ENCODE measurements at places on chromosomes 2 and 18.
A peak's percentile ranks its signal among the peaks of the same experiment; 100 is the strongest.

GRCh38 chr2:157336137-157337010 lies 10.8 kb upstream of the ERMN start:
- DNase-seq: no peak

GRCh38 chr2:185187421-185187820 lies 551.2 kb upstream of the FSIP2 start:
- DNase-seq: no peak

DNA sequence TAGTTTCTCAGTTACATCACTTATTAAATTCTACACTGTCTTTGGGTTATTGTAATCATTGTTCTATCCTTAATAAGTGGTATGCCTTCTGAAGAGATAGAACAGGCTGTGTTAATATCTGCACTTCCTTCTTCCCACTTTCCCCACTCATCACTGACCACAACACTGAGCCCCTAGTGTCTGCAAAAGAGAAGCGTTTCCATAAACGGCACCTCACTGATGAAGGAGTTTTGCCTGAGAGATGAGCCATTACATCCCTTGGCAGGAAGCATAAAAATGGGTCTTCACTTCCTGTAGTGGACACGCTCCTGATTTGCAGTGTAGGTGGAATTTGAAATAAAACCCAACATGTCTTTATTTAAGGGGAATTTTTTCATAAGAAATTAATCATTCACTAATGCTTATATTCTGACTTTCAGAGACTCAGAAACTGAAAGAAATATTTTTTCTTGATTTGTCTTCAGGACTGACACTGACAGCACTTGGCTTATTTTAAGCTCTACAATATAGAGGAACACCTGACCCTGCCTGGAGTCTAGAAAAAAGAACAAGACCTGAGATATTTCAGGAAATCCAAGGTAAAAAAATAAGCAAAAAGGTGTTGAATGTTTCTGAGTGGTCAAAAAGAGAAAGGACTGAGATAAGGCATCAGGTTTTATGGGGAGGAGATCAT lies 275.3 kb downstream of the RAD51AP2 start:
- no peak for DNase-seq

DNA sequence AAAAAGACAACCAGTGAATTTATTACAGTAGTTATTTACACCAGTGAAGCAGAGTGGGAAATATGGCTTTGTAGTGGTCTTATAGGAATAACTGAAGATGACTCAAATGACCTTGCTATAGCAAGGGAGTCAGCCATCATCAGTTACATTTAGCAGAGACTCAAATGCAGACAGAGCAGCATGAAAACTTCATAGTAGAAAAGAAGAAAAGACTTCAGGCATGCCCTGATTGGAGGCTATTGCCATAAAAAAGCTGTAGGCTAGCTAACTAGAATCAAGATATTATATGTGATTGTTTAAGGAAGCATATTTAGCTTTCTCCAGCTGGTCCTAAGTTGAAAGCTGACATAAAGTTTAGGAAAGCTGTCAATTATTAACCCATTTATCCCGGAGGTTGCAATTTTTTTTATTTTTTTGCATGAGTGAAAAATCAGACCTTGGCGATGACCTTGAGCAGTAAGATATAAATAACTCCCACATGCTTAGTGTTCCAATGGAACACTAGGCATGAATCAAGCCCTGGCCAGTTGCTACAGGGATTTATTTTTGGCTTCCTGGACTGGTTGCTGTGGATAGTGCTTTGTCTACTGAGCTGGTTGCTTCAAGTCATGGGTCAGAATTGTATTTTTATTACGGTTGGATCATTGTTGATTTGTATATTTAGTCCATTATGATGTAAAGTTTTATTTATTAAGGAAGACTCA lies 675.6 kb upstream of the VRK2 start:
- no peak for DNase-seq

DNA sequence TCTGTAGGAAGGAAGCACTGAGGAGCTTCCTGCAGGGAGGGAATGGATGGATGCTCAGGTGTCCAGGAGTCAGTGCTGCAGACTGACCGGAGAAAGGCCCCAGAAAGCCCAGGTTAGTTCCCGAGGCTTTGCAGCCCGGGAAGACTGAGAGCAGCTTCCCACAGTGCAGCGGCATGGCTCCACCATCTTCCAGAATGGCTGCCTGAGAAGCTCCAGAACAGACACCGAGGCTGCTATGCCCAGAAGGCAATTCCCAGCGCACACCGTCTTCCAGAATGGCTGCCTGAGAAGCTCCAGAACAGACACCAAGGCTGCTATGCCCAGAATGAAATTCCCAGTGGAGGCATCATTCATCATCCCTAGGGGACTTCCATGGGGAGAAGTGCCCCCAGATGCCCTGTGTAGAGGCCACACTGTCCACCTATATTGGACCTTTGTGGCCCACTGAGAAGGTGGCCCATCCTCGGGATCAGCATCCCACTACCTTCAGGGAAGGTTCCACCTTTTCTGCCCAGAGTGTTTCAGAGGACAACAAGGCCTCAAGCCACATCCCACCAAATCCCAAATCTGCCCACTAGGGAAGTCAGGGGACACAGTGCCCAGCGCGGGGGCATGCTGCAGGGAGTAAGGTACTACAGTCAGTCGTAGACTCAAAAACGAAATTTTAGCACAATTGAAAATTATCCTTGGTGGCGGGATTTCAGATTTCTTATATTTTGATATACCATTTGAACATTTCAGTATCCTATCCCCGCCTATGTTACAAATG lies 80.5 kb downstream of the KCNF1 start:
- no peak for DNase-seq

DNA sequence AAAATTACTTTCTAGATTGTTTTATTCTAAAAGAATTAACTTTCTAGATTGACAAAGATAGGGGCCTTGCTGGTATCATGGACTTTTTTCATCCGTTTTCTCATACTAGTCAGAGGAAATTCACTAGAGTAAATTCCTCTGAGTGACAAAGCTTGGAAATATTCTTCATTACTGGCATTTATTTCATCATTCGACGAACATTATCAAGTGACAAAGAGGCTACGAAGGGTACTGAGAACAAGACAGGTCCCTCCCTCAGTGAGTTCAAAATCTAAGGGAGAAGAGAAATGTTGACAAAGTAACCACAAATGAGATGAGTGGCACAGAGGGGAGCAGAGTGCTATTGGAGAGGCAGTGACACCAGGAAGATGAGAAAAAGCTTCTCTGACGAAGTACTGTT lies 4.3 kb downstream of the EPG5 start:
- DNase-seq: no peak

DNA sequence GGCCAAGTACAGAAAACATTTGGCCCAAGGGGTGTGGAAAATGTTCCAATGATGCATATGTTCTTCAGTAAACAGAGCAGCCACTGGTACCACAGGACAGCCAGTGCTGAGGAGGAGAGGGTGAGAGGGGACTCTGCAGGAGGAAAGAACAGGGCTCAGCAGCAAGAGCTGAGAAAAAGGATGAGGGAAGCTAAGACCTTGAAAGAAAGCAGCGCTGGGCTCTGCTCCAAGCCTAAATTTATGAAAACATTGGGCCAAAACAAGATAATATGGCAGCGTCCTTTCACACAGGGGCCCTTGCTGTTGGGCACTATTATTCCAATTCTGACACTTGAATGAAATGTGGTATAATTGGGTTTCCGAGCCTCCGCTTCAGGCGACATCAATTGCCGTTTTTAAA lies 939.0 kb upstream of the FANCL start:
- no peak for DNase-seq

DNA sequence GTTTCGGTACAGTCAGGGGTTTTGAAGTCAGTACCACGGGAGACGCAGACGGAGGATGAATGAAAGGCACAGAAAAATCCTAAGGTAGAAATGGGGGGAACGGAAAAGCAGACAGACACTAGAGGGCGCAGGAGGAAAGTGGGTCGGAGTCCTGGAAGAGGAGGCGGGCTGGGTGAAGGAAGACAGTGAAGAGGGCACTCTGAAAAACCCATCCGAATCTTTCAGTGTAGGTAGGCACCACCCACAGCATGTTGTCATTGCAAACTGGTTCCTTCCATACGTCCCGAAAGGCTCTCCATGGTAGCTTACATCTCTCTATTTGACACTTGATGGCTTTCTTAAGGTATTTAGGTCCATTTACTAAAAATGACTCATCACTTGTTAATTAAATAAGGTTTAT lies 18.5 kb upstream of the ZNF236 start:
- DNase-seq: peak; percentile 96

DNA sequence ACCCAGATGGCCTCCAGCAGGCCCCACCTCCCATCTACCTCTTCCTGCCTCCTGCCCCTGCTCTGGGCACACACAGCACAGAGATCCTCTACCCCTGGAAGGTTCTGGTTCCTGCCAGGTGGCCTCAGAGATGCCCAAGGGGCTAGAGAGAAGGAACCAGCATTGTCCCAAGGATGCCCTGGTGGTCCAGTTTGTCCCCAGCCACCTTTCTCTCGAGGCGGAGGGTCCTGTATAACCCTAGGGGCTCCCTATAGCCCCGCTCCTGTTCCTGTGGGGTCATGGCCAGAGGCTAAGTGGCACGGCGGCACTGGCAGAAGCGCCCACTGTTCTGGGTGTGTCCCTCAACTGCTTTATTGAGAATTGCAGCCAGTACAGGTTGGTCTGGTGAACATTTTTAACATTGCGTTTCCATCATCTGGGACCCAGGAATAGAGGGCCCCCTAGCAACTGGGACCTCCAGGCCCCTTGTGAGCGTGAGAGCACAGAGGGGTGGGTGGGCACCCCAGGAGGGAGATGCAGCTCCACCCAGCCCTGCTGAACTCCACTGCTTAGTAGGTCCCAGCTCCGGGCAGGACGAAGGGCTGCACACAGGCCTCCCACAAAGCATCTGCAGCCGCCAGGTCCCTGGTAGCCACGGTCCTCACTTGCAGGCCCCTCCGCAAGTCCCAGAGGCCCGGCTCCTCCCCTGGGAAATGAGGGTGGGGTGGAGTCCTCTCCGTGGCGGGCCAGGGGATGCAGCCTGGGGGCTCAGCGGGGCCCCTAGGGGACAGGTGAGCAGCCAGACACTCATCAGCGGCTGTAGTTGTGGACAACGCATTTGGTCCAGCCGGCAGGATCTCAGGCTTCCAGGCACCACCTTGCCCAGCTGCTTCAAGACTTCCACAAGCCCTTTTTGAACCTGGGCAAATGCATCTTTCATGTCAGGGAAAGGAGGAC lies 33.1 kb downstream of the GPC1 start:
- no peak for DNase-seq

DNA sequence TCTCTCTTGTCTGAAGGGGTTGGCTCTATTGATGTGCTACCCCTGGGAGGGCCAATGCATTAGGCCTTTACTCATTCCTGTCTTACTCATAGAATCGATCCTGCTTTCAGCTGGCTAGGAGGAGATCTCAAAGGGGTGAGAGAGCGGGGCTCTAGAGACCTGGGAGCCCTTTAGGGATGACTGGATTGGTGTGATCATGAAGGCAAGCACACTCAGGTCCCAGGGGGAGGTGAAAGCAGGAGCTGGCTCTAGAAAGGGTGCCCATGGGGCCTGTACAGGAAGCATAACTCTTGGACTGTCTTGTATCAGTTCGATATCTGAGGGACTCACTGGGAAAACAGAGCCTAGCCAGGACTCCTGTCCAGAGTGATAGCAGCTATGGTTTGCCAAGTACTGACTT lies 47.8 kb downstream of the INPP4A start:
- DNase-seq: no peak

- no peak for DNase-seq
Observed at GRCh38 chr2:19078709-19079108, 279.7 kb downstream of the OSR1 start.

DNA sequence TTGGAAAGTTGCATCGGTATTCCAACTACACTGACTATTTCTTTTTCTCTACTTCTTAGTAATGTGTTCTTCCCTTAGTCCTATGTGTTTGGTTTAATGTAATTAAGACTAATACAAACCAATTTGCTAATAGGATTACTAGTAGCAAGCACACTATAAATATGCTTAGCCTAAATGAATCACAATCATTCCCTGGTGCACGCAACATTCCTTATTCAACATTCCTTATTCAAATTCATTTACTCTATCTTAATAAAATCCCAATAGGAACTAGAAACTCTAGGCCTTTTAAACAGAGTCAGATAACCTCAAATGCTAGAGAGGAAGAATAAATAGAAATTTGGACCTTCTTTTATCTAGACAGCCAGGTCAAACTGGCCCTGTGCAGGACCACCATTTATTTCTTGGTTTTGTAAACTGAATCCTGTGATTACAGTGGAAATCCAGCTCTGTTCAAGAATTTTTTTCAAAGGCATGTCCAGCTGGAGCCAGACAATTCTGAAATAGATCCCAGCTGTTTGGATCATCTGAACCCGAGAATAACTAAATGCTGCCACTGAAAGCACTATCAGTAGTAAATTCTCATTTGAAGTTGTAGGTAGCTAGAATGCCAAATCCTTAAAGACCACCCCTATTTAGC lies 103.1 kb downstream of the PPP1R1C start:
- DNase-seq: no peak

DNA sequence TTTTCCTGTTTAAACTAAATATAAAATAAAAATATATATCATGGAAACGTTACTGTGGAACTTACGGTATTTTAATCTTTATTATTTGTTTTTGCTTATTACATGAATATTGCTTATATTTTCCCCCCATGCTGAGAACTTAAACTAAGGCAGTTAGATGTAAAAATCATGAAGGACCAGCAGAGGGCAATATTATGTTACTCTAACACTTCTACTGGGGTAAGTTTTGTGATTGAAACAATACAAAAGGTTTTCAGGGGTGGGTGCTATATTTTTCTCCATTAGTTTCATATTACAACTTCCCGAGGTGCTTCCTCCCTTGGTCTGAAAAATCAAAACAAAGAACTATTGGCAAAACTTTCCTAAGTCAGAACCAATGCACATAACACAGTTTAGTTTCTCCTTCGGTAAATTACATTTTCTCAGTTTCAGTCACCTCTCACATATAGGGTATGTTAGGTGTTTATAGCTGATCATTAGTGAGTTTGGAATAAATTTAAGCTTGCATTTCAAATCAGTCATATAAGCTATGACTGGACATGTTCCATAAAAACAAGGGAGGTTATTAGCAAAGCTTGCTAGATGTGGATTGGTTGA lies 54.8 kb downstream of the ZNF407 start:
- DNase-seq: no peak

DNA sequence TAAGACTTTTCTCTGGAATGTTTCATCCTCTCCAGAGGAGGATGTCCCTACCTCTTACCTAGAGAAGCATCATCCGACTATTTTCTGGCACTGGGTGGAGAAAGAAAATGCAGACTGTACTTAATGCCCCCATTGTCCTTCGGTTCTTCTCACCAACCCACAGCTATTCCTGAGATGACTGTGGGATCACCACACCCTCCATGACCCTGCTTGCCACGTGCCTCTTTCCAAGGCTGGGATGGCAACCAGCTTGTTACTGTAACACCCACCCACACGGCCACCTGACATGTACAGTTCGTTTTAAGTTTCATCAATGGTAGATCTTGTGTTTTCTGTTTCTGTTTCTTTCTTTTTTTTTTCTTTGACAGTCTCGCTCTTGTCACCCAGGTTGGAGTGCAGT lies 365.2 kb downstream of the FBXO15 start:
- no peak for DNase-seq

- no peak for DNase-seq
Observed at GRCh38 chr2:192140236-192140839, 54.4 kb downstream of the TMEFF2 start.

DNA sequence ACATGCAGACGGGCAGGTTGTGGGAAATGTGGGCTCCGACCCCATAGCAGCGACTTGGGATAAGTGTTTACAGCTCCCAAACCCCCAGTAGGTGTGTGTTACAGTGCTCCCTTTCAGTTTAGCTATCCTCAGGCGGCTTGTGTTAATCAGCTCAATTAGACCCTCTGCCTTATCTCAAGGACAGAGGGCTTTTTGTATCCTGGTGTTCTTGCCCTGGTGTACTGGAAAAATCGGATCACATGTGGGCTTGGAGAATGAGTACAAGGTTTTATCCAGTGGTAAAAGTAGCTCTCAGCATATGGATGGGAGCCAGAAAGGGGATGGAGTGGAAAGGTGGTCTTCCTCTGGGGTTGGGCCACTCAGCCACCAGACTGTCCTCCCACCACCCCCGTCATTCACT lies 264.7 kb upstream of the SYT4 start:
- no peak for DNase-seq
